Fibroblast of skin of right quadriceps (primary cell): ENCODE measurements at places on chromosomes 4 and X.

- DNase-seq, result no peak
Measured at GRCh38 chrX:11472381-11472780, 179.2 kb downstream of the AMELX start.

DNA sequence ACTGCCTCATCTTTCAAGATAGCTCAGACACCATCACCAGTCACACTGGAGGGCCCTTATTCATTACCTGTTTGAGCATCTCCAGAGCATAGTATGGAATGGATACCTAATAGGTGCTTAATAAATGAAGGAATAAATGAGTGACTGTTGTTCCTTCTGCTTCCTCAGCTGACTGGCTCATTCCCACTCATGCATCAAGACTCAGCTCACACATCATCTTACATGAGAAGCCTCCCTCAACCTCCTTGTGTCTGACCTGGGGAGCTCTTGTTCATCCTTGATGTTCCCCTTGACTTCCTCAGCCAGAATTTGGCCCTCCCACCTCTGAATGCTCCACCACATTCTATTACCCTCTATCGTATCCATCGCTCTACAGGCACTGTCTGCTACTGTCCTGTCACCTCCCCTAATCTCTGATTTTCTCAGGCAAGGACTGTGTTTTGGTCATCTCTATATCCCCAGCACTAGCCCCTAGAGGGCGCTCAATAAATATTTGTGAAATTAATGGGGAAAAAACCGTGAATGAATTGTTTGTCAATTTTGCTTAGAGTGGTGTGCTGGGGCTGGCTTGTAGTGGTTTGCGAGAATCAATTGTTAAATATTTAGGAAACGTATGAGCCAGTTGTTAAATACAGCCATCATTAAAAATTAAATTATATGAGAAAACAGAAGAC, 88.3 kb downstream of the NHSL2 start:
- peak; percentile 14 for DNase-seq

DNA sequence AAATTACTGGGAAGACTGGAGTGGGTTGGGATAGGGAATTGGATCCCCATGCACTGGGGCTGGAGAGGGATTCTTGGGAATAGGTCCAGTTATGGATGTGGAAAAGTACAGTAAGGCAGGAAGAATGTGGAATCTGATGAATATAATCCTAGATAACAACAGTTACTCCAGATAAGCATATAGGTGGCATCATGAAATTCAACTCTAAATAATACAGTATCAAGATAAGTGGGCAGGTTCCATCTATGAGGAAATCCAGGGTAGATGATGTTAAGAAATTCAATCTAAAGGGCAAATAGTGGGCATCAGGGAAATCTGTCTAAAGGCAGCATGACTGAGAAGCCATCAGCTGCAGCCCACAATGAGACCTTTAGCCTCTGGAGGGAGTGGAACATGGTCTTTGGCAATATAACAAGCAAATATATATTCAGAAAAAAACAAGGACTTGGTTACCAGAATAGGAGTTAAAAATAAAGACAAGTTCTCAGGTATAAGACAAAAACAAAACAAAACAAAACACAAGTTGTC, 1.2 kb downstream of the DTHD1 start:
- DNase-seq, result no peak

- DNase-seq, result no peak
Measured at GRCh38 chrX:1661922-1662221, 47.0 kb downstream of the ASMT start.

DNA sequence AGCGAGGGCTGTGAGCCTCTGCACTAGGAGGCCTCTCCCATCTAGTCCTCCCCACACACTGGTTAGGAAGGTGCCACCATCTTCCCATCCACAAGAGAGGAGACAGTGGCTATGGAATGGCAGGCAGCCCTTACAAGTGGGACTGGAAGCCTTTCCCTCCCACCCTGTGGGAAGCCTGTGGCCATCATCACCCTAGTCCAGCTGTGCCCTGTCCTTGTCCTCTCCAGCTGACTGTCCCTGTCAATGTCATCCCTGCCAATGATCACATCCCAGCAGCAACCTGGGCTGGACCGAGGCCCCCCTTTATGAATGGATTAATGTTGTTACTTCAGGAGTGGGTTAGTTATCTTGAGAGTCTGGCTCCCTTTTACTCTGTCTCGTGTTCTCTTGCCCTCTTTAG, 52.8 kb downstream of the NYX start:
- DNase-seq, result no peak

DNA sequence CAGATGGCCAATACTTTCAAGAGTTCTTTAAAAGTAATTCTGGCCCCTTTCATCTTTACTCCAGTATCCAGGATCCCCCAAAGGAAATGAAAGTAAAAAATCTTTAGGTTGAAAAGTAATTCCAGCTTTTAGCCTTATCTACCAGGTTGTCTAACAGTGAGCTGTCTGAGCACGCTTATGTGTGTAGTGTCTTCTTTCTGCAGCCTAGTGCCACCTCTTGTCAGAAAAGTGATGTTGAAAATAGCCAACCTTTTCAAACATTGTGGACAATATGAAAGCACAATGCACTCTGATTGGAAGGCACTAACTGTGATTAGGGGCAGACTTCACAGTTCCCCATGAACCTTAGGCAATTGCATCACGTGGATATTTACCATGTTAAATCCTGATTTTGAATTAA, 92.1 kb downstream of the RELL1 start:
- no peak for DNase-seq
